Renal pelvis (tissue), 12 donors: ENCODE measurements at places on chromosomes 12 and 14. TPM values are rescaled to one million over a fixed set of nuclear protein-coding genes. Genes with fewer than 3 reads are reported as not detected.

DNA sequence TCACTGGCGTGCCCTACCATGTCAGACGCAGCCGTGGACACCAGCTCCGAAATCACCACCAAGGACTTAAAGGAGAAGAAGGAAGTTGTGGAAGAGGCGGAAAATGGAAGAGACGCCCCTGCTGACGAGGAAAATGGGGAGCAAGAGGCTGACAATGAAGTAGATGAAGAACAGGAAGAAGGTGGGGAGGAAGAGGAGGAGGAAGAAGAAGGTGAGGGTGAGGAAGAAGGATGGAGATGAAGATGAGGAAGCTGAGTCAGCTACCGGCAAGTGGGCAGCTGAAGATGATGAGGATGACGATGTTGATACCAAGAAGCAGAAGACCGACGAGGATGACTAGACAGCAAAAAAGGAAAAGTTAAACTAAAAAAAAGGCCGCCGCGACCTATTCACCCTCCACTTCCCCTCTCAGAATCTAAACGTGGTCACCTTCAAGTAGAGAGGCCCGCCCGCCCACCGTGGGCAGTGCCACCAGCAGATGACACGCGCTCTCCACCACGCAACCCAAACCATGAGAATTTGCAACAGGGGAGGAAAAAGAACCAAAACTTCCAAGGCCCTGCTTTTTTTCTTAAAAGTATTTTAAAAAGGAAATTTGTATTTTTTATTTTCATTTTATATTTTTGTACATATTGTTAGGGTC is 13.2 kb downstream of the TRIP11 start:
- no peak for DNase-seq

DNA sequence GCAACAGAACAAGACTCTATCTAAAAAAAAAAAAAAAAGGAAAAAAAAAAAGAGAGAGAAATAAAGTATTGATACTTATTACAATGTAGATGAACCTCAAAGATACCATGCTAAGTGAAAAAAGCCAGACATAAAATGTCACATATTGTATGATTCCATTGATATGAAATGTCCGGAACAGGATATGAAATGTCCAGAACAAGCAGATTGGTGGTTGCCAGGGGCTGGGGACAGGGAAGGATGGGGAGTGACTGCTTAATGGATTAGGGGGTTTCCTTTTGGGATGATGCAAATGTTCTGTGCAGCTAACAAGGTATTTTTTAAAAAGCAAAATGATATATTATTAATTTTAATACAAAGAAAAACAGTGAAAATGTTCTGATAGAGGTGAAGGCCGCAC is 5.0 kb downstream of the HVCN1 start:
- no peak for DNase-seq

DNA sequence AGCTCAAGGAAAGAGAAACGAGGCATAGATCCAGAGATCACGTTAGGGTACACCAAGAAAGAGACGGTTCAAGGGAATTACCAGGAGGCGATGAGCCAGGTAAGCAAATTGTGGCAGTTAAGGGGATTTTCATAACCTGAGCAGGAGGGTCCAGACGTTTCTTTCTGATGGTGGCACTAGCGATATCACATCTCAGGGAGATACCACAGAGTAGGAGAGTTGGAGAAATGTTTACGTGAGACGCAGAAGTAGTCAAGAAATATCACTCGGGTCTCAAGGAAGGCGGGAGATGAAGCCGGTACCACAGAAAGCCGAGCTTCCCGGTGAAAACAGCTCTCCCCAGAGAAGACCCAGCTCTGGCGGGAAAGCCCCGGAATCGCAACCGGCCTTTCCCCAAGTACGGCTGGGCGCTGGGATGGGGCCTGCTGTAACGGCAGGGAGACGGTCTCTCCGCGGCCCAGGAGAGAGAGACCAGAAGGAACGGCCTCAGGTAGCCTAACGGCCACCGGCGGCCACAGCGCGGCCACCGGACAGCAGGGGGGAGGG is 485 bp downstream of the SENP1 start:
- no peak for DNase-seq

DNA sequence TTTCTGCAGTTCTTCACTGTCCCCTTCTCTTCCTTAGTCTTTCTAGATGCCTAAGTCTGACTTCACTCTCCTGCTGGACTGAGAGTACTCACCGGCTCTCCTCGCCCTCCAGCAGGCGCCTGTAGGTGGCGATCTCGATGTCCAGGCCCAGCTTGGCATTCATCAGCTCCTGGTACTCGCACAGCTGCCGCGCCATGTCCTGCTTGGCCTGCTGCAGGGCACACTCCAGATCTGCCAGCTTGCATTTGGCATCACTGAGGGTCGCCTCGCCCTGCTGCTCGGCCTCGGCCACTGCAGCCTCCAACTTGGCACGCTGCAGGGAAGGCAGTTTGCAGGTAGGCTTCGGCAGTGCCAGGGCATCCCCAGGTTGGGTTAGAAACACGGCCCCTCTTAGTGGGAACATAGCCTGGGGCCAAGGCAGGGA is 5.2 kb downstream of the KRT84 start:
- DNase-seq: no peak

GRCh38 chr14:102197317-102197853 is 57.7 kb downstream of the WDR20 start:
- DNase-seq: peak; percentile 57

- no peak for DNase-seq
Observed at GRCh38 chr14:95195031-95195430, 37.7 kb upstream of the DICER1 start.

DNA sequence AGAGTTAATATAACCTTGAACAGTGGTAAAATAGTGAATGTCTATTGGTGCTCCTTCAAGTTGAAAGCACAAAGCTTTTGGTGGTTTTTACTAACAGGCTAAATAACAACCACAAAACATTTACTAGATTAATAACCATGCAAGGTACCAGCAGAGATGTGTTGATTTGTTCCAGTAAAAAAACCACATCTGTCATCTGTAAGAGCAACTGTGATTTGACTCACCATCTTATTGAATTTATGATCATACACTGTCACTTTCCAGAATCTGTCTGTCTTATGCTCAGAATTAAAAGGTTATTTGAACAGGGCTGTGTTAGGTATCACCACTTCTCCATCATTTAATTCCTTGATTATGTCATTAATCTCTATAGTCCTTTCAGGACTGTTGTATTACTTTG is 107.0 kb upstream of the PTHLH start:
- no peak for DNase-seq

Gene TMCC3
- polyA plus RNA-seq: 39.4 TPM

Gene C12orf50
- 0.56 TPM for polyA plus RNA-seq

Gene TTC8
- 47.1 TPM for polyA plus RNA-seq

Gene LRRC74A
- not detected for polyA plus RNA-seq
